Tracheal epithelial cell (primary cell): ENCODE measurements at places on chromosomes 12 and 14. TPM values are rescaled to one million over a fixed set of nuclear protein-coding genes. Genes with fewer than 3 reads are reported as not detected.

The ACAD10 gene
- 8.9 and 14.9 TPM in 2 replicates for total RNA-seq

The ADGRD1 gene
- total RNA-seq, result not detected in 2 replicates

The TMEM132D gene
- total RNA-seq, result 0.24 TPM in 1 of 2 replicates, not detected in the other

The CLEC4D gene
- under 0.01 TPM in 1 of 2 replicates, not detected in the other for total RNA-seq

The TPH2 gene
- not detected in 2 replicates for total RNA-seq

The TEX52 gene
- total RNA-seq, result not detected in 2 replicates

The EGLN3 gene
- total RNA-seq, result 37.7 and 56.1 TPM in 2 replicates

The IL31 gene
- not detected in 2 replicates for total RNA-seq

The GPRC5D gene
- not detected in 2 replicates for total RNA-seq

The MAP1LC3B2 gene
- 0.43 and 0.48 TPM in 2 replicates for total RNA-seq

The YARS2 gene
- total RNA-seq, result 37.1 and 47.7 TPM in 2 replicates

The RIPK3 gene
- total RNA-seq, result 2.1 and 5.1 TPM in 2 replicates

The GPR132 gene
- 0.24 TPM in 1 of 2 replicates, not detected in the other for total RNA-seq

The ANO2 gene
- total RNA-seq, result 0.85 TPM in 1 of 2 replicates, not detected in the other

The TAS2R42 gene
- not detected in 2 replicates for total RNA-seq

The KRT75 gene
- 1.1 and 87.0 TPM in 2 replicates for total RNA-seq

The NINJ2 gene
- 0.48 and 1.3 TPM in 2 replicates for total RNA-seq

The LTBR gene
- total RNA-seq, result 110 and 121 TPM in 2 replicates

The NPFF gene
- not detected in 2 replicates for total RNA-seq

The USP44 gene
- 0.21 and 0.96 TPM in 2 replicates for total RNA-seq

The RTL1 gene
- total RNA-seq, result not detected in 2 replicates

The WNT1 gene
- total RNA-seq, result not detected in 2 replicates
